ENCODE measurements at places on chromosomes 7 and 10.

DNA sequence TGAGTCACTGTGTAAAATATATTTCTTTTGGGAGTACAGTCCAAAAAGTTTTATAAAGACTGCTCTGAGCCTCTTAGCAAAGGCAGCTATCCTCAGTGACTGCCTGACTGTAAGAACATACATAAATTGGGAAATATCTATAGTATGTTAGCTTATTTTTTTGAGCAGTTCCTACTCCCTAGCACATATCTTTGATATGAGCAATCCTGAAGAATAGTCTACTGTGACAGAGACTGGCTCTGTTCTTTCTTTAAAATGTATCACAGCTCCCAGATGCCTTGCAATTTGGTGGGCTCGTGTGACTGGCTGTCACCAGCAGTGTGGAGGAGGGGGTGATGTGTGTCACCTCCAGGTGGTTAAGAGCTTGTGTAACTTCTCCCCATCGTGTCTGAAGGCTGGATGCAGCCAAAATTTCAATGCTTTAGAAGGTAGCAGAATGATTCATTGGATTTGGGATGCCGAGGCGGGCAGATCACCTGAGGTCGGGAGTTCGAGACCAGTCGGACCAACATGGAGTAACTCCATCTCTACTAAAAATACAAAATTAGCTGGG is 47.9 kb downstream of the MTERF1 start:
- DNase-seq, result no peak

DNA sequence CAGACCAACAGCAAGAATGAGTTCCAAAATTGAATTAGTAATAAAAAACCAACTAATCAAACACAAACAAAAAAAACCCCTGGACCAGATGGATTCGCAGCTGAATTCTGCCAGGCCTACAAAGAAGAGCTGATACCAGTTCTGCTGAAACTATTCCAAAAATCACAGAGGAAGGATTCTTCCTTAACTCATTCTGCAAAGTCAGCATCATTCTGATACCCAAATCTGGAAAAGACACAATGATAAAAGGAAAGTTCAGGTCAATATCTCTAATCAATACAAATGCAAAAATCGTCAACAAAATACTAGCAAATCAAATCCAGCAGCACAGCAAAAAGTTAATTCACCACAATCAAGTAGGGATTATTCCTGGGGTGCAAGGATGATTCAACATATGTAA is 6.1 kb upstream of the ABCA13 start:
- DNase-seq, result no peak

GRCh38 chr7:137335814-137336213 is 7.7 kb downstream of the PTN start:
- DNase-seq, result no peak

DNA sequence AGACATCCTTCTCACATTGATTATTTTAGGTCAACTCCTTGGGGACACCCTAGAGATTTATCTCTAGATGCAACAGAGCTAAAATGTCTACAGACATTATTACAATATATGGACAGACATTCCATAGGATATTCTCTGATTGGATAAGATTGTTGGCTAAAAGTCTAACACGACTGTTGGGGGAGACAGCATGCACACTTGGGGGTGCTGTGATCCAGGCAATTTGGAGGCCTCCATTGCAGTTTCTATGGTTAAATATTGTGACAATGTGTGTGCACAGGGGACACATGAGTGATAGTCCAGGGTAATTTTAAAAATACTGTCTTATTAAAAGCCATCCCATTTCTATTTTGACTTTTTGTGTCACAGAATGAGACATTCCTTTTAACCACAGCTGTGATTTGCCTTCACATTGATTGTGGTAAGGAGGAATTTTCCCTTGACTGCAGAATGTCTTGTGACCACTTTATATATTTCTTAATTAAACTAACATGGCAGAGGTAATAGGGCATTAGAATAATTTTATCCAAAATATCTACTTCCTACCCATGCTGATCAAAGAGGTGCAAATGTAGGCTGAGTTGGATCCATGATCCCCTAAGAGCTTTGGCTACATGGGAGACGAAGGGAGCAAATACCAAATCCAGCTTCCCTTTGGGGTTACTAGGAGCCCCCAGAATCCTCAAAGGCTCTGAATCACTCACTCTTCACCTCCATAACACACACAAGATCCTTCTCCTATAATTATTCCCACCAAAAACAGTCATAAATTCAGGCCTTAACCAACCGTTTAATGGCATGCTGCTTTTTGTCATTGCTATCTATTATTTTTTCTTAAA is 7.3 kb downstream of the TFPI2 start:
- no peak for DNase-seq

- DNase-seq, result no peak
Observed at GRCh38 chr7:15863951-15864625, 177.6 kb upstream of the MEOX2 start.

DNA sequence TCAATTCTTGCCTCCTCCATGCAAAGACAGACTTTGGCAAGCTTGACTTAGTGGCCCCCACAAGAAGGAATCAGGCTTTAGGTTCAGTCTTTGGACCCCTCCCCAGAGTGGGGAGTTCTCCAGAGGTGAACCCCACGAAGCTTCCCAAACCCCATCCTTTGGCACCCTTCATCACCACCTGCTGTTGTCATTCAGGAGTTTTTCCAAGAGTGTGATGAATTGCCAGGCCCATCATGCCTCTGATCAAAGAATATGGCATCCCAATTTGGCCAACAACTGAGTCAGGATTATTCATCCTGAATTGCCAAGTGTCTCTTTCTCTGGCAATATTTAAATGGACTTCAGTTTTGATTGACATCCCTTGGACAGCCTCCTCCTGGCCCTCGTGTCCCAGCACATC is 404.7 kb upstream of the MKI67 start:
- DNase-seq, result no peak

DNA sequence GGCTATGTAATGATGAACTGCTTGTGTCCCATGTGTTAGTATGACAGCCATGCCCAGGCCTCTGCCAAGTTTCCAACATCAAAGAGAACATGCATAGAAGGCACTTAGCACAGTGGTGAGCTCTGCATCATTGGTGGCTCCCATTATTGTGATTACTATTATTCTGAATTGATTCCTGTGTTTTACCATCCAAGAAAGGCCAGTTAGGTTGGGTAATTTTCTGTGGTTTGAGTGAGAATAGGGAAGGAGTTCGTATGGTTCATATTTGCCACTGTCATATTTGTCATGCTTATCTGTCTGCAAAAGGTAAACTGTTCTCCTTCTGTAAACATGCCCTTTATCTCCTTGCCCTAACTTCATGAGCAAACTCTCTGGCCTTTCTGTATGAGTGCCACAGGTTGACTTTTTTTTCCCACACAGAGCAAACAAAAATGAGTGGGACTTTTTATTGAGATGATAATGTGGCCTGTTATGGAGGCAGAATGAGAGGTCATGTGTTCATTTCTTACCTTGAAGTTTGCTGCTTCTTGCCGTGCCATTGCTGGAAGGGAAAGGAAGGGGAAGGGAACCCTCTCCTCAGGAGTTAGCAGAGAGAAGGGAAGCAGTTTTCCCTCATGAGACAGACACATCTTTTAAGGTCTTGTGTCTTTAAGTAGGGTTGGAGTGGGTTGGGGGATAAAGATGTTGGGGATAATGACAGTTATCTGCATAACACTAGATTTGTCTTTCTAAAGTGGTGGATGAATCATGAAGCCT is 301.9 kb downstream of the LRMDA start:
- no peak for DNase-seq

DNA sequence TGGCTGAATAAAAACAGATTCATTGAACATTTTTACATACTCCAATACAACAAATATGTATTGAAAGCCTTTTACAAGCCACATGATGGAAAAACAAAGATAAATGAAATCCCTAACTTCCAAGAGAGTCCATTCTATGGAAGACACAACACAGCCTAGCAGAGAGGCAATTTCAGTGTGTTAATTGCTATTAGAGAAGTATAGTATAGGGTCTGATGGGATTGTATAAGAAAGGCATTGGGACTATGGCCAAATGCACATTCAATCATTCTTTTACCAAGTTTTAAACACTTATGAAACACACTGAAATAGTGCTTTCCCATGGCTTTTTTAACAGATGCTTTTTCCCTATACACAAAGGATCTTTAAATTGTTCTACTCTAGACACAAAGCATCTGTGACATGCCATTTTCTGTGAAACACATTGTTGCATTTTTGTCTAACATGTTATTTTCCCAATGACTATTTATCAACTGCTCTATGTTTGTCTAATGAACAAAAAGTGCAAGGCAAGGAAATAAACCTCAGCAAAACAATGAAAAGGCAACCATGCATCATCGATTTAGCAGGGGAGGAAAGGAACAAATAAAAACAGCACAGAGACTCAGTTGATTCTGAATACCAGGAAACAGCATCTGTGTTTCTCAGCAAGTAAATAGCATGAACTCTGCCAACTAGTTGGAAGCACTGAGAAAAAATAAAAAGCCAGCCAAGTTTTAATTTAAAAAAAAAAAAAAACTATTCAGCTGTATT is 42.4 kb upstream of the PHYHIPL start:
- no peak for DNase-seq

GRCh38 chr10:95211606-95212279 is 17.7 kb downstream of the ACSM6 start:
- DNase-seq, result no peak

GRCh38 chr7:69192134-69192533 is 406.1 kb upstream of the AUTS2 start:
- no peak for DNase-seq

- DNase-seq, result peak; percentile 63
Observed at GRCh38 chr10:4131407-4132215, 346.6 kb upstream of the KLF6 start.

DNA sequence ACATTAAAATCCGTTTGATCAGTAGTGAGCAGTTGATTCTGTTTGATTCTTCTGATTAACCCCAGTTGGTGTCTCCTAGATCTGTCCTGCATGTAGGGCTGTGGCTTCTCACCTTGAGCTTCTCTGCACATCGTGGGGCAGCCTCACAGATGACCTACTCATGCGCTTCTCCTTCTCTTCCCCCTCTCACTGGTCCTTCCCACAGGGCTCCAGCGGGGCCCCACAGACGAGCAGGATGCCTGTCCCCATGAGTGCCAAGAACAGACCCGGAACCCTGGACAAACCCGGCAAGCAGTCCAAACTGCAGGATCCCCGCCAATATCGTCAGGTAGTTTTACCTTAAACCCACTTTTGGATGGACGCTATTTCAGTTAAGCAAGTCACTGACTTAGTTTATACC is 178.9 kb downstream of the ARHGAP21 start:
- DNase-seq, result no peak

DNA sequence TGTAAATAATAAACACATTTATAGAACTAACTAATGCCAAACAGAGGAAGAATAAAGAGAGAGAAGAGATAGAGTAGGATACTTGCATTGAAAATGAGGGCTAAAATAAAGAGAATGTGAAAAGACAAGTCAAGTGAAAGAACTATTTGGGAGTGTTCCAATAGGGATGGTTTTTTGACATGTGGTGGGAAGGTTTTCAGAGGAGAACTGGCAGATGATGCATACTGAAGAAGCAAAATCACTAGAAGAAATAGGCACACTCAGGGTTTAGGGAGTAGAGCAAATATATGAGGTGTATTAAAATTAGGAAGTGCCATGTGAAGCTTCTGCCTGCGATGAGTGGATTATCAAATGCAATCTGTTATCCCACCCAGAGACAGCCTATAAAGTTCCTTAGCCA is 744.8 kb downstream of the REEP3 start:
- no peak for DNase-seq

GRCh38 chr10:133275684-133276092 is 980 bp downstream of the ADAM8 start:
- DNase-seq, result no peak

DNA sequence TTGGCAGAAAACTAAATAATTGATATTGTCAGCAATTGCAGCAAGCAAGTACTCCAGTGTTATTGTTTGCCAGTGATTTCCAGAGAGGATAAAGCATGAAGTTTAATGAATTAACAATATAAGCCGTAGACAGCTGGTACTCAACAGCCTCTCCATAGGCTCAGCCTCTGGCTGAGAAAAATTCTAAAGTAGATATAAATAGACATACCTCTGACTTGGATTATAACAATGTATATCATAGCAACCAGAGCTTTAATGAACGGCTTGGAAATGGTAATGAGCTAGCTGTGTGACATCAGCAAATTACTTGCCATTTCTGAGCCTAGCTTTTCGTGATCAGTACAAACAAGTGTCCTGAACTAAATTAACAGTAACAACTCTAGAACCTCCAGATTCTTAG is 1055.4 kb upstream of the AUTS2 start:
- DNase-seq, result no peak

DNA sequence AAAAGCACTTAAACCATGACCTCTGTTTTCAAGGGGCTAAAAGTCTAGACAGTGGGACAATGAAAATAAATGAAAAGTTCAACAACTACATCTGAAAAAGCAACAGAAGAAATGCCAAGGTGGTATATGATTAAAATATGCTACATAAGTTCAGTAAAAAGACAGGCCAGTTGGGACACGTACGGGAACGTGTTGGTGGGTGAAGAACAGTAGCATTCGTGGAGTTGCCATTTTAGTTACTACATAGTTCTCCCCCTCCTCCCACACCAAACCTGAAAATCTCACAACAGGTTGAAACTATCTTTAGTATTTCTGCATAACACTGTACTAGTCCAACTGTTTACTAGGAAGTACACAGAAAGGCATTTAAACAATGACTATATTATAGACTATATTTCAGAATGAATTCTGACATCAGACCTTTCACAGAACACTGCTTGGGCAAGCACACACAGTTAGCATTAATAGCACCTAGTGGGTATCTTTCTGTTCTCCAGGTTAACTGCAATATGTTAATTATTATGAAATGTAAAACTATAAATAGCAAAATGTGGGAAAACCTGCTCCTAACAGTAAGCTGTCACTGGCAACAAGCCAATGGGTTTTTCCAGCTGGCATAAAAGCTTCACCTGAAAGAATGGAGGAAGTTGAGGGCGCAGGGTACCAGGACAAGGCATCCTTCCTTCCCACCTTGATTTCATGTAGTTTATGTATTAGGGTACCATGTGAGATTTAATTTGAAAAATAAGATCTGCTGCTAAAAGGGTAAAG is 135.0 kb downstream of the STRA8 start:
- no peak for DNase-seq

- no peak for DNase-seq
Observed at GRCh38 chr7:151411551-151411950, 1.7 kb upstream of the WDR86 start.

DNA sequence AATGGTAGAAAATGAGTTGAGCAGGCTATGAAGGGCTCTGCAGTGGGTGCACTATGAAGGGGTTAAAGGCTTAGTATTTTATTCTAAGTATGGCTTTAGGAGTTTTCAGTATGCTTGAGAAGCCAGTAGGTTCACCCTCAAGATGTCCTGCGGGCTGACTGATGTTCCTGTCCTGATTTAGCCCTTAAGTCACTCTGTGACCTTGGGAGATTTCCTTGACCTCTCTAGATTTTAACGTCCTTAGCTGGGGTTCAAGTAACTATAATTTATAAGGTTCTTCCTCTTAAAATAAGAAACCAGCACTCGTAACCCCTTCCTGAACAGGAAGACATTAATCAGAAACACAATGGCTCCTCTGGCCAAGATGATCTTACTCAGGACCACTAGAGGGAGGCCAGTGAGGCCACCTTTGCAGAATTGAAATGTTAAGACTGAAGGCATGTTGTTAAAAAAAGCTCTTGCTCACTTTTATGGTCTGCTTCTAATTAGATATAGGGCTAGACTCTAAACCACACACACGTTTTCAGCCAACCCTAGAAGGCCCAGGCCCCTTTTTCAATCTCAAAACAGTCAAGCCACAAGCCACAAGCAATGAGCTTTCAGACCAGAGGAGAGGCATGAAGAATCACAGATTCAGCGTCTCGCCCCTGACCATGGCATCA is 41.9 kb downstream of the CDK1 start:
- DNase-seq, result no peak

- DNase-seq, result no peak
Observed at GRCh38 chr7:82105463-82105862, 335.6 kb upstream of the HGF start.

GRCh38 chr7:85573346-85573745 is 386.5 kb upstream of the SEMA3D start:
- no peak for DNase-seq
